Osteocyte (in vitro differentiated cells): ENCODE measurements at places on chromosomes 2 and 18. TPM values are rescaled to one million over a fixed set of nuclear protein-coding genes. Genes with fewer than 3 reads are reported as not detected.

DNA sequence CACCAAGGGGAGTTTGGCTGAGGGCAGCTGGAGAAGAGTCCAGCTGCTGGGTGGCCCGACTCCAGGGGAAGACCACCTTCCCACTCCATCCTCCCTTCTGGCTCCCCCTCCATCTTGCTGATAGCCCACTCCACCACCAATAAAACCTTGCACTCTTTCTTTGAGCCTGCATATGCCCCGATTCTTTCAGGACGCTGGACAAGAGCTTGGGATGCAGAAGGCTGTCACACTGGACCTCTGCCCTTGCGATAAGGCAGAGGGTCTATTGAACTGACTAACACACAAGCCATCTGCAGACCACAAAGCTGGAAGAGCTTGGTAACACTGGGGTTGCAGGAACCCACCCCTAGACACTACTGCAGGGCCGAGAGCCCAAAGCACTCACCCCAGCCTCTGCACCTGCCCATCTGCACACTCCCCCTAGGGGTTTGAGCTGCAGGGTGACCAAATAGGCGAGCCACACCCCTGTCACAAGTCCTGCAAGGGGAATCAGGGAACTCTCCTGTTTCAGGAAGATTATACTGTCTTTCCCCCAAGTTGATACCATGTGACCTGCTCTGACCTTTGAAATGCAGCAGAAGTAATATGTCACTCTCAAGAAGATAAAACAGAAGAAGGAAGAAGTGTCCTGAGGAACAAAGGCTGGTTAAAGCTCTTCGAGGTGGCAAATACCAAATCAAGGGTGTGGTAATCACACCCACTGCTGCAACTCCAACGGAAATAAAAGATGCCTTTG lies 70.5 kb downstream of the SMAD4 start:
- H3K27me3 ChIP-seq = no peaks in the 10 kb centered on the region
- H3K36me3 ChIP-seq = peaks cover 5% of the 10 kb centered on the region
- H3K4me3 ChIP-seq = no peak overlapping the region

GRCh38 chr2:235843591-235844395 lies 324.4 kb downstream of the GBX2 start:
- peak; percentile 76 for DNase-seq
- H3K27me3 ChIP-seq = no peaks in the 10 kb centered on the region
- H3K4me3 ChIP-seq = no peak overlapping the region
- H3K4me1 ChIP-seq = peaks cover 2% of the 10 kb centered on the region

- no peak for DNase-seq
- no peak overlapping the region for H3K4me3 ChIP-seq
- no peak overlapping the region for H3K27ac ChIP-seq
- no peaks in the 10 kb centered on the region for H3K27me3 ChIP-seq
- peaks cover 11% of the 10 kb centered on the region for H3K4me1 ChIP-seq
Observed at GRCh38 chr18:6013171-6013810, 118.0 kb upstream of the TMEM200C start.

DNA sequence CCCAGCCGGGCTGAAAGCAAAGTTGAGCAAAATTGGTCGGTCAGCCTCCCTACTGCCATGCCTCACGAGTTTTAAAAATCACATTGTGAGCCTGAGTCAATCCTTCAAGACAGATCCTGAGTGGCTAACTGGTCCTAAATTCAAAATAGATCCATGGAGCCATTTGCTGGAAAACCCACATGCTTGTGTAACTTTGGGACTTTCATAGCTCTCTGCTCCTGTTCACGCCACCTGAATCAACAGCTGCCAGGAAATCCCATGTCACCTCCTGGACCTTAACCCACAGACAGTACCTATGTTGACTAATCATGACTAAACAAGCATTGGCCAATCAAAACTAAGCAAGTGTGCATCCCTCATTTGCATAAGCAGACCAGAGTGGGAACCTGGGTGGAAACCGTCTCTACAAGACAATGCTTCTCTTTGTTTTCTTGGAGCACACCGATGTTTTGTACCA lies 42.8 kb upstream of the LDLRAD4 start:
- no peak for DNase-seq
- peaks cover 4% of the 10 kb centered on the region for H3K27me3 ChIP-seq
- no peaks in the 10 kb centered on the region for H3K36me3 ChIP-seq
- H3K4me3 ChIP-seq = no peak overlapping the region
- H3K27ac ChIP-seq = no peak overlapping the region

HJURP gene
- 7.7 and 7.9 TPM in 2 replicates for total RNA-seq

DNA sequence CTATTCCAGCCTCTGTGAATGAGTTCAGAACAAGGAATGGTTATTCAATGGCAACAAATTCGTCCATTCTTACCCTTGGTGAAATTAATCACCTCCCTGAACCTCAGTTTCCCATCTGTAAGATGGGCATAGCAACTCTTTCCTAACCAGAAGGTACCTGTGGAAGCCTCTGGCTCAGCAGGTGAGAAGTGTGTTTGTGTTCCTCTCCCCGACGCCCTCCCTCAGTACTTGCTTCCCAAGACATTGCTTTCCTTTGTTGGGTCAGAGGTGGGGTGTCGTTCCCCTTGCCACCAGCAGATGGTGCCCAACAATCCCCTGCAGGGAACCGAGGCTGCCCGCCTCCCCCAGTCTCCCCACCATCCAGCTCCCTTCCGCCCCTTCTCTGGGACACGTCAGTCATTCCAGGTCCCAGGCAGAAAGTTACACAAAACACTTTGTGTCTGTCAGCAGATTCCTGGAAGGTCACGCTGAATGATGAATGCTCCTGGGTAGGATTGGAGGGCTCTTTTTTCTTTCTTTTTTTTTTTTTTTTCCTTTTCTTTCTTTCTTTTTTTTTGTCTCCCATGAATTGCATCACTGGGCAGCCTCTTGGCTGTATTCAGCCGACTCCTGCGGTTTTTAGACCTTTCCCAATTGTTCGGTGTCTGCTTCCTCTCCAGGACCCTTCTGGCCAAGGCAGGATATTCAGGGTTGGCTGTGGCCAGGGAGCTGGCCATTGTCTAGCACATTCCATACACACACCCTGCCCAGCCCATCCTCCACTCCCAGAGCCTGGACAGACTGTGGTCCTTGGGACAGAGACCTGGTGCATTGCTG lies 117.3 kb downstream of the LPIN1 start:
- peak; percentile 95 for DNase-seq
- H3K27ac ChIP-seq = peak overlapping the region; percentile 82
- H3K36me3 ChIP-seq = no peaks in the 10 kb centered on the region
- peaks cover 18% of the 10 kb centered on the region for H3K4me1 ChIP-seq
